Activated CD4-positive, alpha-beta T cell treated with anti-CD3 and anti-CD28 coated beads for 4 hours (primary cell): ENCODE measurements at places on chromosomes 2 and 18.

DNA sequence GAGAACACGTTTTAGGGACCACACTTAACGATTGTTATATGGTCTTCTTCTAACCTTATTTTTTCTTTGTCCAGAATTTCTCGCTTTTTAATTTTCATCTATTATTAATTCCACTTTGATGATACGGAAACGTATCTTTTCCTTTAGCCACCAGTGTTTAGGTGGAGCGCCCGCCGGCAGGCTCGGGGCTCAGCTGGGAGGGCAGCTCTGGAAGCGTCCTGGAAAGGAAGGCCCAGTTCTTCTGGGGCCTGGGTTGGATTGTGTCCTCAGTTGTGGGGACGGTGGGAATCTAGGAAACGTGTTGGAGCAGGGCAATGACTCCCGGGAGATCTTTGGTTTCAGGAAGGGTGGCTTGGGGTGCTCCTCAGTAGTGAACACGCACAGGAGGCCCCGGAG, 19.4 kb upstream of the SOX11 start:
- DNase-seq = no peak

DNA sequence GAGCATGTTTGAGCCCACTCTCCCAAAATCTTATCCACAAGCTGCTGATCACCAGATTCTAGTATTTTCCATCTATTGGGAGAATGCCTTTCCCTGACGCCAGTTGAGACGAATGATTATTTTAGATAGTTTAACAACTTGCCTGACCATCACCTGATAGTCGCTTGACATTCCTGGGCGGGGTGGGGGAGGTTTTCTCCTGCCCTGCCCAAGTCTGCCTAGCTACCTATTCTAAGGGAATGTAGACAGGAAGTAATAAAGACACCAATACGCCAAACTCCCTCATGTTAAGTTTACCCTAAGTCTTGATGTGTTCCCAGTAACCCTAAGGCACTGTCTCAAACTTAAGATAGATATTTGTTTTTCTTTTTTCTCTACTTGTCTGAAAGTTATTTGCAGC, 4.6 kb upstream of the ACAA2 start:
- DNase-seq = no peak

- no peak for DNase-seq
Observed at GRCh38 chr2:208607694-208608093, 201.1 kb downstream of the PTH2R start.

GRCh38 chr18:39945076-39945475, 2010.0 kb upstream of the PIK3C3 start:
- no peak for DNase-seq

DNA sequence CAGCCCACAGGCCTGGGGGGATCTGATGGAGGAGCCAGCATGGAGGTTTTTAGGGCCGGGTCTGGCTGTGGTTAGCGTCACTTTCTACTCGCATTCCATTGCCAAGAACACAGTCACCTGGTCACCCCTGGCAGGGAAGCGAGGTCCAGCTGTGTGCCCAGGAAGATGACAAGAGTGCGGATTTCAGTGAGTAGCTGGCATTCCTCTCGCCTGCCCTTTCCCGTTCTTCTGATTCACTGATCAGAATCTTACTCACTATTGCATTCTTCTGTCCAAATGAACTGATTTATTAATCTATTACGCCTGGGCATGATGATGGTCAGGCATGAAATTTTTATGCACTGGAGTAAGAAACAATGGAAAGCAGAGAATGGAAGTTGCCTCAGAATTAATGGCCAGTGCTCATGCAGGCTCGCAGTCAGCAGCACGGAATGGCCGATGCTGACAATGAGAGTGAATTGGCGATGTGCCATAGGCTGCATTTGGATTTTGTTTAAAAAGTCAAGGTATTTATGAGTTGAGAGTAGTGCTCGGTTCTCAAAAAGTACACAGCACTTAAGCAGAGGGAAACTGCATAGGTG, 76.4 kb upstream of the MGAT5 start:
- DNase-seq = no peak

DNA sequence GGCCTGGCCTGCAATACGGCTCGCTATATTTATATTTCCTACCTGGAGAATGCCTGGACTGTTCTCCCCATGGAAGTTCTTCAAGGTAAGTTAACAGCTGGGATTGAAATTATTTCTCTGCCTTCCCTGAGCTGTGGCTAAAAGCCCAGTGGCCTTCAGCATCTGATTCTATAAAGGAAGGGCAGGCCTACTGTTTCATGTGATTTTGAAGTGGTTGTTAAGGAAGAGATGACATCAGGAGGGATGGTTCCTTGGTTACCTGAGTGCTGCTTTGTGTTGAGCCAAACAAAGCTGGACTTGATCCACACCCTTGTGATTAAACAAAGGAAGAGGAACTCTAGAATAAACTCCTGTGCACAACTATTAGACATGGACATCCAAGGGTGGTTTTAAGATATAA, 61.6 kb downstream of the MFSD6 start:
- DNase-seq = no peak

DNA sequence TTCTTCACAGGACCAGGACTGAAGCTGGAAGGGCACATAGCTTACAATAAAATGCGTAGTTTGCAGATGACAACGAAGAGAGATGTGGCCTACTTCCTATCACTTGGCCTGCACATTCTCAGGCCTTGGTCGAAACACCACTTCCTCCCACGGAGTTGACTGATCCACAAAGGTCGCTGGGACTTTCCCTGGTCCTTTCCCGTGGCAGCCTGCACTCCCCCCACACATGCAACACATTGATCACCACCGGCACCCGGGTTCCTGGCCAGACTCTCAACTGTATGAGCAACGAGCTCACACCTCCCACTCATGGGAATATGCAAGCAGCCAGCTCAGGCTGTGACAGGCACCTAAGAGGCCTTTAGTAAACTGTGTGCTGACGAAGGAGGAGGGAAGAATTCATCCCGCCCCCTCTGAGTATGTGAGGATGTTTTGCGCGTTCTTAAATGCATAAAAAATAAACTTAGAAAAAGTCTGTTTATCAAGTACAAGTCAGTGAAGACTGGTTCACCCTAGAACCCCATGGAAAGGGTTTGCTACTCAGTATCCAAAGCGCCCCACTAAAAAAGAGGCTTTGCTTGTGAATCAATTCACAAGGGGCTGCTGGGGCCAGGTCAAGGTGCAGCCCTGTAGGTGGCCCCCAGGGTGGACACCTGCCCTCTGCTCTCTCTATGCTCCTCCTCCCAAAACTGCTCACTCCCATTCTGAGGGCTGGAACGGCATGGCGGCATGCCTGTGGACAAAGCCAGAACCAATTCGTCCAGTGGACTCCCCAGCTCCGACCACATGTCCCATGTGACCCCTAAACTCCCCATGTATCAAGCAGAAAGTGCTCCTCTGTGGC, 154.3 kb downstream of the EIPR1 start:
- peak; percentile 82 for DNase-seq

GRCh38 chr2:97733341-97734035, 20.1 kb downstream of the ZAP70 start:
- DNase-seq = no peak

DNA sequence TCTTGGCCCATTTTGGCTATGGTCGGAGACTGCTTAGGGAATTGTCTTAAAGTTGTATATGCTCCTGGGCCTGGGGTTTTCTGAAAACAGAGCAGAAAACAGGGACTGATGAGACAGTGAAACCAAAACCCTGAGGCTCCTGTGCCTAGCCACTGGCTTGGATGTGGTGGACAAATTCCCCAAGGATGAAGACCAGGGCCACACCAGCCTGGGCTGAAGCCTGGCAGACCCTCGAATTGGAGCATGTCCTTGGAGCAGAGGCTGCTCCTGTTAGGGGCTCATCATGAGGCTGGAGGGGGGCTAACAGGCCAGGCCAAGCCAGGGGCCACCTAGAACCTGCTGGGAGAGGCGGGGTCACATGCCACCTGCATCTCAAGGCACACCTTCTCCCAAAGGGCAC, 68.1 kb downstream of the STPG4 start:
- no peak for DNase-seq

- DNase-seq = no peak
Observed at GRCh38 chr2:95342556-95343320, 45.6 kb downstream of the KCNIP3 start.

DNA sequence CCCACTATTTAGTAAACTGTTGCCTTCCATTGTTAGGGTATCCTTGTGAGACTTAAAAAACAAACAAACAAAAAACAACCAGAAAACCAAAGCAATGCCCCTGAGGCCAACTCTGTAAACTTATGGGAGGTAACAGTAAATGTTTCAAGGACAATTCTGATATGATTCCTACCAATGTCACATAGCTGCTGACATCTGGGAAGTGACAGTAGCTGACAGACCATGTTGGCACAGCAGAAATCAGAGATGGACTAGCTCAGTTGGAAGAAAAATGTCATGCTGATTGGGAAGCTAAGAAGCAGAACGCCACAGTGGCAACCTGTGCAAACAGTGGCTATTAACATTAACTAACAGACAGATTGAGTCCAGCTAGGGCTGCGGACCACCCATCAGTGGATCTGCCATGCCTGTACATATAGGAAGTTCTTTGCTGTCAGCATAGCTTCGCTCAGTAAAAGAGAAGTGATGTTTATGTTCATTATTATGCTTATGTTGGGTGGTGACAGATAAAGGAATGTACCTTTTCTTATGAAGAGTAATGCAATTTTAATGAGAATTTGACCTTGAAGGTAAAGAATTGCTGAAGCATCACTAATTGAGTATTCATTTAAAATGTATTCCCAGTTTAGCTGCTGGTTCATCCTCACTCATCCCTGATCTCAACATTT, 180.6 kb downstream of the PARD3B start:
- no peak for DNase-seq

DNA sequence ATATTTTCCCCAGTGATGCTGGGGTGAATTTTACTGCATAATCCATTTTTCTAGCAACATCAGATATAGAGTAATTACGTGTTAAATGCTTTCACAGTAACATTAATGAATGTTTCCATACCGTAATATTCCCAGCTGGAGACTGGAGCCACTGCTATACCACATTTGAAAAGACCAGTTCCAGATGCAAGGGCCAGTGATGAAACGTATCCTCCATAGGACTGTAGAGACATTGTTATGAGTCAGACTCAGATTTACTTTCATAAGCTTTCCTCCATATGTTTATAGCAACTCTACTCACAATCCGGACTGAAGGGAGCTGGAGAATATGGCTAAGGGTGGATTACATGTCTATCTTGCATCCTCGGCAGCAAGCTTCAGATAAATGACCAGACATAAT, 22.7 kb upstream of the GCG start:
- no peak for DNase-seq

DNA sequence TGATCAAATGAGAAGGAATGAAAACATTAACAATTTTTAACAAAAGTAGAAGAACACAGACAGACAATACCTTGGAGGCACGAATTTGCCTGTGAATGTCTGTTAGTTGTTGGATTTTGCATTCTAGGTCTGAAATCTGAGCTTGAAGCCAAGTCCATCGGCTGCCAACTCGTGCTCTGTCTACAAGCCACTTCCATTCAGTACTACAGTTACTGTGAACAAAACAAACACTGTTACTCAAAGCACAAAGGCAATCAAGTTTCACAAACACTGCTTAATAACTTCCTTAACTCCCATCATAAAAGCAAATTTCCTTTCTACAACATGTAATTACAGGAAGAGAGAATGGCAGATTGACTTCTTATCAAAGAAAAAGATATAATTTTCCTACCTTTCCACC, 42.2 kb downstream of the KANSL1L start:
- no peak for DNase-seq

GRCh38 chr2:22487541-22487940, 897.4 kb upstream of the KLHL29 start:
- DNase-seq = no peak

DNA sequence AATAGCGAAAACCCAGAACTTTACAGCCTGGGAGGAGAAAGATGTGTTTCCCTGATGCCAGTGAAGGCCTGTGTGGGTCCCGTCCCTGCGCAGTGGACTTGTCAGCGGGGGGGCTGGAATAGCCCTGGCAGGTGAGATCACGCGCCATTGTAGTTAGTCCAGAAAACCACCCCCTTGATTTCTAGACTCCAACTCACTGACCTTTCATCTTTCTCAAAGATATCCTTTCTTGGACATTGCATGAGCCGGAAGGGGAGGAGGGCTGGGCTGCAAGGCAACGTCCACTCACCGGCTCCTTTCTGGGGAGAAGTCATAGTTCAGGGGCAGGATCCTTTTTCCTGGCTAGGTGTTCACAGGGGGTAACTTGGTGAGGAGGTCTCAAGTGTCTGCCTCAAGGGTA, 22.3 kb upstream of the ASAP2 start:
- no peak for DNase-seq

DNA sequence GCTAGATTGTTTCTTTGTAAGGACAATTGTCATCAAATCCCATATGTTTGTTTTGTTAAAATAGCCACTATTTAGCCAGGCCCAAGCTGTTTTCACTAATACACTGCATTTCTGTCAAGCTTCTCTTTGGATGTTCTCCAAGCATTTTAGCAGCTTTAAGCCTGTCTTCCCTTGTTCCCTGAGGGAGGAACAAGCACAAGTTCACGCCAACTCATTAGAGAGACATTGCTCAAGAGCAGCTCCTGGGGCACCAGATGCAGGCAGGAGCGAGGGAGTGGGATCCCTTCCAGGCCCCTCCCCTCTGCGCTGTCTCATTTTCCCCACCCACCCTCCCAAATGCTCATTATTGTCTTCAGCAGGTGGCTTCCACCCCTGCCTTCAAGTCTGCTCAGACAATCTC, 32.6 kb upstream of the PPP3R1 start:
- DNase-seq = no peak

- no peak for DNase-seq
Observed at GRCh38 chr18:76518123-76518859, 23.2 kb upstream of the ZNF516 start.

GRCh38 chr2:216083464-216084281, 2.0 kb downstream of the TMEM169 start:
- DNase-seq = no peak

DNA sequence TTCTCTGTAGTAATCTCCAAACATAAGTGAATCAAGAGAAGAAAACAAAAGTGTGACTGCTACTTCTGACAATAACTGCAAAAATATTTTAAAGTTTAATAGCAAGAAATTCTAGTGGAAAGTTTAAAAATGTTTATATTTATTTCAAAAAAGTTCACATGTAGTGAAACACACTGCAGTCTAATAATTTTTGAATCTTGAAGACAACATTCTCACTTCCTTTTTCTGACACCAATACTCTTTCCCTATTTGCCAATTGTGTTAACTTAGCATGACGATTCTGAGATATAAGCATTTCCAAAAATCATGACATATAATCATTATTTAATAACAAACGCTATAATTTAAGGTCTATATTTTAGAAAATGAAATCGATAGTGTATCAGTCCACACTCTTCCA, 429.1 kb upstream of the PKDCC start:
- DNase-seq = no peak

DNA sequence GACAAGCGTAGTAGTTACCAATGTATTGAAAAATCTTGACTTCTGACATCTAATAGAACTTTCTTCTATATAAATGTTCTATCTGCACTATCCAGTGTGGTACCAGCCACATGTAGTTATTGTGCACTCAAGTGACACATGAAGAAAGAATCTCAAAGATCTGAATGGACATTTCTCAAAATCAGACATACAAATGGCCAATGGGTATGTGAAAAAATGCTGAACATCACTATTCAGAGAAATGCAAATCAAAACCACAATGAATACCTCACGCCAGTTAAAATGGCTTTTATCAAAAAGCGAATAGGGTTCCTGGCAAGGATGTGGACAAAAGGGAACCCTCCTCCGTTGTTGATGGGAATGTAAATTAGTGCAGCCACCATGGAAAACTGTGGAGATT, 37.5 kb upstream of the SMCHD1 start:
- no peak for DNase-seq

GRCh38 chr2:113012436-113013335, 7.4 kb downstream of the IL36A start:
- no peak for DNase-seq

GRCh38 chr2:24471662-24472061, 19.4 kb upstream of the NCOA1 start:
- no peak for DNase-seq
